ENCODE measurements at places on chromosomes 2 and 18. TPM values are rescaled to one million over a fixed set of nuclear protein-coding genes. Genes with fewer than 3 reads are reported as not detected.

ALPG gene
- total RNA-seq: 0.15 TPM

MEIS1 gene
- total RNA-seq: 1.9 TPM

PDE1A gene
- total RNA-seq: 0.16 TPM

GREB1 gene
- 2.8 TPM for total RNA-seq

ARHGEF4 gene
- 5.7 TPM for total RNA-seq

PID1 gene
- total RNA-seq: 2.9 TPM

TCF23 gene
- total RNA-seq: not detected

TUBA3D gene
- total RNA-seq: 0.43 TPM

ST8SIA5 gene
- total RNA-seq: not detected
